COLO829 (cell line): ENCODE measurements at places on chromosomes 7 and 10.

DNA sequence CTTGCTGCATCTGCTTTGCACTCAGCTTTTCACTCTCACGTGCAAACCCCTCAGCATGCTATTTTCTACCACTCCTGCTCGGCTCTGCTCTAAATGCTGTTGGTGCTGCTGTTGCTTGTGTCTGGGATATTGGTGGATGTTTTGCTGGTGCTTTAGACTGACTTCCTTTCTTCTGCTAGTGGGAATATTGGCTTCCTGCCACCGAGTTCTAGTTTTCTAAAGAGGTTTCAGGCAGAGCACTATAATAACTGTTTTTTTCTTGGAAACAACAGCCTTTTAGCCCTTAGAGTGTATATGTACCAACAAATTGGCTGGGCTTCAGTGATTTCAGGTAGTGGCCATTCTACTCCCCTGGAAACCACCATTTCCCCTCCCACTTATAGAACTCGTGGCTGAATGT is 27.8 kb downstream of the TMEM236 start:
- DNase-seq: no peak

DNA sequence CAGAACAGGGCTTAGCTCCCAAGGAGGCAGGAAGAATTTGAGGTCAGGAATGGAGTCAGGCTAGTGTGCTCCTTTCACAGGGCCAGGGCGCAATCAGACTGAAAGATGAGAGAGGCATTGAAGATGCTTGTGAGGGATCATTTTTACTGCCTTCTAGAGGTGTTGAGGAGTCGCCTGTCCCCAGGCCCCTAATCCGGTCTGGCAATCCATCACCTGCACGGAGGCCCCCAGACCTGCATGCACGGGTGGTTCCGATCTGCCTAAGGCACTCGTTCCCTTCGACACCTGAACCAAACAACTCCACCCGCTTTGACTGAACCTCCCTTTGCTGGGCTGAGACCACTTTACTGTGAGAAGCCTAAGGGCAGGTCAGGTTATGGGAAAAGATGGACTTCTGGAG is 8.0 kb downstream of the FOXI2 start:
- no peak for DNase-seq

GRCh38 chr10:28169525-28169924 is 133.3 kb downstream of the MPP7 start:
- DNase-seq: no peak

DNA sequence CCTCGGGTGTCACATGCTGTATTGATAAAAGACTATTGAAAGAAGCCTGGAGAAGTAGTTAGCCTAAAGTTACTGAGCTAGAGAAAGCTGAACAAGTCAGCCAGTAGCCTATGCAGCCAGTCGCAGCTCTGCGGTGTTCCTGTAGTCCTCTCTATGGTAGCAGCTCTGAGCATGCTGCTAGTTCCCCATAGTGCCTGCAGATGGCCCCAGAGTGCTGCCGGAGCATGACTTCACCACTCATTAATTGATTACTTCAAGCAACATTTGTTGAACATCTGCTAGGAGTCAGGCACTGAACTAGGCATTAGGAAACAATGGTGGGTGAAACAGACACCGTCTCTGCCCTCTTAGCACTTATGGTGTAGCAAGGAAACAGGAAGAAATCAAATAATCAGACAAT is 422.7 kb downstream of the SORCS3 start:
- no peak for DNase-seq

DNA sequence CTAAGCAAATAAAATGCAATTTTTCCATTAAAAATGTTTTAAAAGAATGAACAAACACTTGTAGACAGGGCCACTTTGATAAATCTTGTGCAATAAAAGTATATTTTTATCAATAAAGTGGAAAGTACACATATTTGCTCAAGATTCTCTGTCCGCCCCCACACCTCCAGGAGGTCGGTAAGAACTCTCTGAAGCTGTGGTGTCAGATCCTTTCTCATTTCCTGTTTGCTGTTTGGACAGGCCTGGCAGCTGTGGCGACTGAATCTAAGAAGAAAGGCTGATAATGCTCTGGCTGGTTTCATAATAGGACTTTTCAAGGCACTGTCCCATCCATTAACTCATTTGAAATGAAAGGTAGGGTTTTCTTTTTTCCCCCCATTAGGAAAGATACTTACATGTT is 15.3 kb upstream of the ASB4 start:
- DNase-seq: peak; percentile 73

GRCh38 chr10:124605001-124605370 is 139.2 kb downstream of the FAM53B start:
- DNase-seq: peak; percentile 57

DNA sequence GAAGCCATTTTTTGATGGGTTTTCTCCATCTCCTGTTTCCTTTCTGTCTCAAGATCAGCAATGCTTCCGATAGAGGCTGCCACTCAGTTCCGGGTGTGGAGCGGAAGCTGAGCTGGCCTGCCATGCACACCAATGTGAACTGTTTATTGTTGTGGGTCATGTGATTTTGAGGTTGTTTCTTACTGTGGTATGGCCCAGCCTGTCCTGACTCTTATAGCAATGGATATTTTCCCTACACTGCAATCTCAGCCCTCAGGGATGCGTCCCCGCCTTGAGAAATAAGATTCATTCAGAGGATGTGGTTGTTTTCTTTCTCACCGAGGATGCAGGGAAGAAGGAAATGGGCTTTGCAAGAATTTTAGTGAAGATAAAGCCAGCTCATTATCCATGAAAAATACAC is 134.7 kb downstream of the PFKFB3 start:
- no peak for DNase-seq

DNA sequence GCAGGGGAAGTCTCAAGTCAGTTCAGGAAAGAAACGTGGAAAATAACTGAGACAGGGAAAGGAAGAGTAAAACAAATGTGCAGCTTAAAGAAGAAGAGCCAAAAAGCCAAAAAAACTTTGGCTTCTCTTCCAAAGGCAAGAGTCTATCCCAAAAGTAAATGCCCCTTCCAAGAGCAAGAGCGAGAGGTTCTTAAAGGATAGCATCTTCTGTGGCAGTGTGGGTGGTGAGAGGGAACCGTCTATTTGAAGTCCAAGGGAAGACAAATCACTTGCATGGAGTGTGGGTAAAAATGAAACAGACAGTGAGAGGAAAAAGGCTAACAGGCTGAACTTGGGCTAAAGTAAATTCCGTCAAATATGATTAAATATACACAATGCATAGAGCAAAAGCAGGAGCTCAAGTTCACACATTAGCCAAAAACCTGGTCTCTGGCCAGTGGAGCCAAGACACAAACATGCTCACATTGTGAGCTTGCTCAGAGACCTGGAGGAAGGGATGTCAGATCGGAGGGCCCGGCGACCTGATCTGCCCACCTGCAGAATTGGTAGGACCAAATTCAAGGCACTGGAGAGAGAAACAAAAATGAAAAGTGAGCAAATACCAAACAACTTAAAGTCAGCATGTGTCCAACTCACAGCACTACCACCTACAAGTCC is 87.0 kb downstream of the PIK3CG start:
- no peak for DNase-seq

DNA sequence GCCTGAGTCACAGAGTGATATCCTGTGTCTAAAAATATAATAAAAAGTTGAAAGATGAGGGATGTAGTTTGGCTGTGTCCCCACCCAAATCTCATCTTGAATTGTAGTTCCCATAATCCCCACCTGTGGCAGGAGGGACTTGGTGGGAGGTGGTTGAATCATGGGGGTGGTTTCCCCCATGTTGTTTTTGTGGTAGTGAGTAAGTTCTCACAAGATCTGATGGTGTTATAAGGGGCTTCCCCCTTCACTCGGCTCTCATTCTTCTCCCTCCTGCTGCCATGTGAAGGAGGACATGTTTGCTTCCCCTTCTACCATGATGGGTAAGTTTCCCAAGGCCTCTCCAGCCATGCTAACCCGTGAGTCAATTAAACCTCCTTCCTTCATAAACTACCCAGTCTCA is 25.1 kb upstream of the UBE3C start:
- DNase-seq: no peak

- DNase-seq: no peak
Measured at GRCh38 chr7:16051561-16052255, 365.2 kb upstream of the MEOX2 start.

DNA sequence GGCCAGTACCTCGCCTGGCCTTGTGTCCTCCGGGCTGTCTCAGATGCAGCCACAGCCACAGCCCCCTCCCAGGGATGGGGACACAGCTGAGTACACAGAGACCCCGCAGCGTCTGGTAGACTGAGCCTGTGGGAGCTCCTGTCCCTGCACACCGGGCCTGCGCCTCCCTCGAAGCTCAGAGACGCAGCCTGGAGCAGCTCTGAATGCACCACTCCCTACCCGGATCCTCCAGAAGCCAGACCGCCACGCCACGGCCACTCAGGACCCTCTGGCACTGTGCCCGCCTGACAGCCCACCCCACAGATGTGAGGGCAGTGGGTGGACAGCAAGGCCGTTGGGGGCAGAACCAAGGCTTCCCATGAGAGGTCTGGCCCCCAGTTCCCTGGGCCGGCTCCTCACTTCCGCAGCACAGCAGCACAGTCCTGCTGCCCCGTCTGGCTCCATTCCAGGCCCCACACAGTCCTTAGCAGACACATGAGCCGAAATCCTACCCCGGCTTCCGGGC is 40.8 kb downstream of the PAPOLB start:
- DNase-seq: no peak

DNA sequence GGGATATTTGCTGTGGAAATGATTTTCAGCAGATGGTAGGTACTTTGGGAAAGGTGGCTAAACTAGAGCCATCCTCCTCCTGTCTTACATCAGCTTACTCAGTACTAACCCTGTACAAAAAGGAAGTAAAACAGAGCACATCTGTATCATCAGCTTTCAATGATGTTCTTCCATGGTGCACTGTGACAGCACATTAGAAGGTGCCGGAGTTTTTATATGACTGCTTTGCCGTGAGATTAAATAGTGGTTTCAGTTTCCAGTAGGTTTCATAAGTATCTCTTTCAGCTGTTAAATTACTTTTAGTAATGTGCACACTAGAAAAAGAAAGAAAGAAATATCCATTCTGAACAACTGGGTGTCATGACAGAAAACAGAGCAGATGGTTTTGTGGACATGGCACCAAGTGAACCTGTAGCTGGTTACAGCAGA is 86.5 kb downstream of the ARID5B start:
- DNase-seq: no peak

GRCh38 chr7:81004098-81004497 is 85.2 kb upstream of the SEMA3C start:
- peak; percentile 17 for DNase-seq

DNA sequence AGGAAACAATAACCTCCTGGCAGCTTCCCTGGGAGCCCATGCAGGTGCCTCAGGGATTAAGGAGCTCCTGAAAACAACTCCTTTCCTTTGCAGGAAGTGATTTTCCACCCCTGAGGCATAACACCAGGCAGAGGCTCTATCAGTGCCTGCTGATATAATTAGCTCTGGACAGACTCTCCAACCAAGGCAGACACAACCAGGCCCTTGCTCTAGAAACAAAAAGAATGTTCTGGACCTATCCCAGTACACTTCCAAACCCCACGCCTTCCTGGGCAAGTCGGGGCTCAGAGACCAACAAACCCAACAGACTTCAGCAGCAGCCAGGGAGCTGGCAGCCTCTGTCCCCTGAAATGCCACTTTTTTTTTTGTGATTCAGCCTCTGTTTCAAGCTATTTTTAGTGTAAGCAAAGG is 247.1 kb downstream of the KCNMA1 start:
- no peak for DNase-seq

- no peak for DNase-seq
Measured at GRCh38 chr10:101214446-101215396, 14.5 kb downstream of the LBX1 start.

- peak; percentile 15 for DNase-seq
Measured at GRCh38 chr10:59181668-59182067, 5.2 kb downstream of the PHYHIPL start.

DNA sequence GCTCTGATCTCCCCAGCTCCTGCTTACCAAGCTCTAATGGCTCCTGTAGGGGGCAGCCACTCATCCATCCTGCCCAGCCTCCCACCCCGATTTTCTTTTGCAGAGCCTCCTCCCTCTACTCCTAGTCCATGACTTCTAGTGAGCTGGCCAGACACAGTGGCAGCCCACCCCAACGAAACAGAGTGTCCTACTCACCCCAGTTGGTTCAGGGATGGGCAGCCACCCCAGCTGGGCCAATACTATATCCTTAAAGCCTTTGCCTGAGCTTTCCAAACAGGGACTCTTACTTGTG is 77.1 kb downstream of the GRID1 start:
- no peak for DNase-seq

DNA sequence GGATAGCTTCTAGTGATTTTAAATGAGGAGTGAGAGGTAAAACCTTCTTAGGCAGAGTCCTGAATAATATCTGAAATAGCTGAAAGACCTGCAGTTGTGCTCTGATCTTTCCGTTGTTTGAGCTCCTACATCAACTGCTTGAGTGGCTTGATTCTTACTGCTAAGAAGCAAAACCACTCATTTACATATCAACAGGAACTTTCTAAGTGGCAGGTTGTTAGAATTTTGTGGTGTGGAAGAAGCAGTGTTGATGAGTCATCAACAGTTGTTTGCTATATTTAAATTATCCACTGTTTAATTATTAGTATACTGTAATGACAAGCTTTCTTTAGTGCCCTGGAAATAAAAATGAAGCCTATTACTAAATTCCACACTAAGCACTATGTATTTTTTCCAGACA is 689.5 kb downstream of the DNAJB9 start:
- DNase-seq: no peak

DNA sequence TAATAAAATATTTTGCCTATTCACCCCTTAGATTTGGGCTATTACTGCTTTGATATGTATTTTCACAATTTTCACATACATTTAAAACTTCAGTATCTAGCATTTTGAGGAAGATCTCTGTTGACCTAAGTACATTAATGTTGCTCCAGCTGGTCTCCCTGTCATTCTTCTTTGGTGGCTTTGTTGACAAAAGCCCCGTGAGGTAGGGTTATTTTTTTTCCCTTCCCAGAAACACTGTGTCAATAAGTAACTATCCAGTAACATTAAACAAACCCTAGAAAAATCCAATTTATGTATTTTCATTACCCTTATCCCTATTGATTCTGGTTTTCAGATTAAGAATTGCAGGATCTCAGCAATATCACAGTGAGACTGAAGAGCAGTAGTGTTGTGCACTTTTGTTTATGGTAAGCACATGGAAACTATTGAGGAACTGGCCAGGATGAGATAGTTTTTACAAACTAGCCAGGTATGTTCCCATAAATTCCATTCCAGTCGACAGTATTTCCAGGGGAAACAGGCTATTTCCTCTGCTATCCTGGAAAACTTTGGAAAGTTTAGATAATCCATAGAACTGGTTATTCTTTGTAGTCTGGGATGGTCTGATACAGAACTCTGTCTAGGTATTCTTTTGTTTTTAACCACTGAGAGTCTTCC is 198.2 kb downstream of the PON1 start:
- DNase-seq: no peak

- DNase-seq: no peak
Measured at GRCh38 chr7:95694334-95694733, 78.0 kb upstream of the DYNC1I1 start.

- DNase-seq: no peak
Measured at GRCh38 chr10:78849115-78849514, 219.7 kb upstream of the ZMIZ1 start.

- DNase-seq: no peak
Measured at GRCh38 chr7:106634958-106635357, 26.0 kb downstream of the CCDC71L start.
